Stimulated activated CD4-positive, alpha-beta T cell treated with anti-CD3 and anti-CD28 coated beads, Interleukin-12 subunit alpha, Interleukin-12 subunit beta, amount 100 ng/mL, for 48 hours (primary cell): ENCODE measurements at places on chromosomes 7 and 10.

DNA sequence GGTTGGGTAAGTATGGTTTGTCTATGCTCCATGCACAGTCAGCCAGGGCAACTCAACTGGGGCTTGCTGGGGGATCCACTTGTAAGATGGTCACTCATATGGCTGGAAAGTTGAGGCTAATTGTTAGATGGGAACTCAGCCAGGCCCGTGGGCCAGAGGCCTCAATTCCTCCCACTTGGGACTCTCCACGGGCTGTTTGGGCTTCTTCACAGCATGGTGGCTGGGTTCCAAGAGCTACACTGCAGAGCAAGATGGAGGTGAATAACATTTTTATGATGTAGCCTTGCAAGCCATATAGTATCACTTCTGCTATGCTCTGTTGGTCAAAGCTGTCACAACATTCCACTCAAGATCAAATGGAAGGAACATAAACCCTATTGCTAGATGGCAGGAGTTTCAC is 39.2 kb downstream of the ELMO1 start:
- DNase-seq, result no peak

DNA sequence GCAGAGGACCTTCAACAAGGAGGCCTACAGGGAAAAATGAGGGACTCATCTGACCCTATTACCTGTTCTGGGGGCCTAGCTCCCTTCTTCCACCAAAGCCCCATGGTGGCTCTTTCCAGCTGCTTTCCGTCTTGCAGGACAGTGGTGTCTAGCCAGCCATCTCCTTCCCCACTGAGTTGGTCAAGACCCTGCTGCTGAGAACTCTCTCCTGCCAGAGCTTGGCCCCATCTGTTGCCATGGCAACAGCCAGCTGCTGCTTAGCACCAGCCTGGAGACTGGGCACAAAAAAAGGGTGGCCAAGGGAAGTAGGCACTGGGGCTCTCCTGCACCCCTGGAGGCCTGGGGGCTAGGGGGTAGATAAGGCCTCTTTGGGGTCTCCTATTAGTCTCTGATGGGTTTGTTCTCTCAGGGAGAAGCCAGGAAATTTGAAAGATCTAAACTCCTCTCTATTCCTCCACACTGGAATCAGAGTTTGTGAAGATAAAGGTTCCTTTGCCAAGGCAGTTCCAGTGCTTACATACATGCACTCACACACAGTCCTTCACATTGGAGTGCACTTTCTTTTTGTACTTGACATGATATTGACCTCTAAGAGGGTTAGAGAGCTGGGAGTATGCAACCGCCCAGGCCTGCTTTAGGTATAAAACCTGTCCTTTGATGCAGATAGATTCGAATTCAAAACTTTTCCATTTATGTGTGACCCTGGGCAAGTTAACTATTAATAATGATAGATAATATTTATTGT is 15.8 kb downstream of the TSPAN33 start:
- DNase-seq, result no peak

DNA sequence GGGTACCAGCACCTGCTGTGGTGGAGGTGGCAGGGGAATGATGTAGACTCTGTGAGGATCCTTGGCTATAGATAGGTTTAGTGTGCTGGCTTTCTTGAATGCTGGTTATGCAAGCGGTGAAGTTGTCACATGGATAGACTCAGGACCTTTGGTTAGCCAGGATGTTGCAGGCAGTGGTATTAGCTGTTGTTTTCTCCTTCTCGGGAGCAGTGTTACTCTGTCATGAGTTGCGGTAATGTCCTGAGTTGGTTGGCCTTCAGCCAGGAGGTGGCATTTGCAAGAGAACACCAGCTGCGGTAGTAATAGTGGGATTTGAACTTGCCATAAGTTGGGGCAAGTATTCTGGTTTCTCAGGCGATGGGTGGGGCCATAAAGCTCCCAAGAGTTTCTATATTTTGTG is 10.8 kb downstream of the AGK start:
- DNase-seq, result no peak

- no peak for DNase-seq
Measured at GRCh38 chr10:68251625-68252495, 19.9 kb upstream of the ATOH7 start.

GRCh38 chr10:79356104-79356503 is 8.8 kb downstream of the PPIF start:
- no peak for DNase-seq

GRCh38 chr7:143245123-143245522 is 18.1 kb upstream of the GSTK1 start:
- no peak for DNase-seq

- DNase-seq, result no peak
Measured at GRCh38 chr10:3104251-3104918, 37.0 kb downstream of the PFKP start.

DNA sequence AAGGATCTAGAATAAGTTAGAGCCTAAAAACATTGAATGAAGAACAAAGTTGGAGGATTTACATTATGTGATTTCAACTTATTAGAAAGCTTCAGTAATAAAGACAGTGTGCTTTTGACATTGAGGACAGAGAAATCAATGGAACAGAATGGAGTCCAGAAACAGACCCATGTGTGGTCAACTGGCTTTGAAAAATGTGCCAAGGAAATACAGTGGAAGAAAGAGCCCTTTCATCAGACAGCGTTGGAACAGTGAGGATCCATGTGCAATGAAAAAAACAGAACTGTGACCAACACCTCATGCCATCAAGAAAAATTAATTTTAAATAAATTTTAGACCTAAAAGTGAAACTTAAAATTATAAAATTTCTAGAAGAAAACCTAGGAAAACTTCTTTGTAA is 50.6 kb upstream of the LRRC18 start:
- DNase-seq, result no peak

DNA sequence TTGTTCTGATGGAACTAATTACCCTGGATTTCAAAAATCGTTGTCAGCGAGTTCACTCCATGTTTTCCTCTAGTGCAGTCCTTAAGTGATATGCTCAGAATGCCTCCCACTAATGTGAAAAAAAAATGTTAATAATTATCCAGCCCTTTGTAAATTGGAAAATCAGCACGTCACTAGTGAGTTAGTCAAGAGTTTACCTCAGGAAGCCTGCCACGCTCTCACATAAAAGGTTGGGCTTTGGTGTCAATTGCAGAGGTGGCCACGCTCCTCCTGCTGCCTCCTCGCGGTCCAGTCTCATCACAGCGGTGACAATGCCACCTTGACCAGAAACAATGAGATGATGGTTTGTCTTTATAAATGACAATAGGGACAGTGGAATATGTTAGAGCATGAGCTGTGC is 22.5 kb downstream of the UPP1 start:
- no peak for DNase-seq

DNA sequence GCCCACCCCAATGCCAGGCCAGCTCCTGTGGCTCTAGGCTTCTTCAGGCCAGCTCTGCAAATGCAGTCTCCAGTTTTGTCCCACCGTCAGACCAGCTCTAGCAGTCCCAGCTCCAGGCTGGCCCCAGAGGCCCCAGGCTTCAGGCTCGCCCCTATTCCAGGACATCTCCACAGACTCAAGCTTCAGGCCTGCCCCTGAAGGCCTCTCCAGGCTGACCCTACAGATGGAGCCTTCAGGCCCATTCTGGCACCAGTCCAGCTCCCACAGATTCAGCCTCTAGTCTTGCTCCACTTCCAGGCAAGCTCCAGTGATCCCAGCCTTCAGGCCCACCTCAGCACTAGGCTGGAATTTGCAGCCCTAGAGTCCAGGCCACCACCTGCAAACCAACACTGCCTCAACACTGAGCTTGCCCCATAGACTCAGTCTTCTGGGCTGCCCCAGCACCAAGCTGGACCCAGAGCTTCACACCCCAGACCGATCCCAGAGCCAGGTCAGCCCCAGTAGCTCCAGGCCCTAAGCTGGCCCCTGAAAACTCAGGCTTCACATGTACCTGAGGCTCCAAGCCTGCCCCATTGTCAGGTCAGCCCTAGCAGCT is 170.2 kb downstream of the ITGB1 start:
- no peak for DNase-seq

GRCh38 chr10:59873896-59874295 is 32.5 kb downstream of the CCDC6 start:
- DNase-seq, result no peak

GRCh38 chr10:105473170-105473569 is 832.1 kb downstream of the SORCS3 start:
- no peak for DNase-seq

DNA sequence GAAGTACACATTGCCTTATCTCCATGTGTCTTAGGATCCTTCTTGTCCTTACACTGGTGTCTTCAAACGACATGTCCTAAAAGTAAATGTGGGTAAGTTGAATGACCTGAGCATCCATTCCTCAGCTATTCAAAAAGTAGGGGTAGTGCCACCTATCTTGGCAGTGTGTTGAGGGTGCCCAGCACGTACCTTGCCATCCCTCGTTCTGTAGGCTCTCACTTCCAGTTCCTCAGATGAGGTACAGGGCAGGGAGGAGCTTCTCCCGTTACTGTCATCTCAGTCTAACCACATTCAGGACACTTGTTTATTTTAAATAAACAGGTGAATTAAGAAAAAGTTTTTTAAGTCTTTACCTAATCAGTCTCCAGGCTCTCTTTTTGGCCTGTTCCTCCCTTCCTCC is 13.0 kb downstream of the BUD23 start:
- no peak for DNase-seq

DNA sequence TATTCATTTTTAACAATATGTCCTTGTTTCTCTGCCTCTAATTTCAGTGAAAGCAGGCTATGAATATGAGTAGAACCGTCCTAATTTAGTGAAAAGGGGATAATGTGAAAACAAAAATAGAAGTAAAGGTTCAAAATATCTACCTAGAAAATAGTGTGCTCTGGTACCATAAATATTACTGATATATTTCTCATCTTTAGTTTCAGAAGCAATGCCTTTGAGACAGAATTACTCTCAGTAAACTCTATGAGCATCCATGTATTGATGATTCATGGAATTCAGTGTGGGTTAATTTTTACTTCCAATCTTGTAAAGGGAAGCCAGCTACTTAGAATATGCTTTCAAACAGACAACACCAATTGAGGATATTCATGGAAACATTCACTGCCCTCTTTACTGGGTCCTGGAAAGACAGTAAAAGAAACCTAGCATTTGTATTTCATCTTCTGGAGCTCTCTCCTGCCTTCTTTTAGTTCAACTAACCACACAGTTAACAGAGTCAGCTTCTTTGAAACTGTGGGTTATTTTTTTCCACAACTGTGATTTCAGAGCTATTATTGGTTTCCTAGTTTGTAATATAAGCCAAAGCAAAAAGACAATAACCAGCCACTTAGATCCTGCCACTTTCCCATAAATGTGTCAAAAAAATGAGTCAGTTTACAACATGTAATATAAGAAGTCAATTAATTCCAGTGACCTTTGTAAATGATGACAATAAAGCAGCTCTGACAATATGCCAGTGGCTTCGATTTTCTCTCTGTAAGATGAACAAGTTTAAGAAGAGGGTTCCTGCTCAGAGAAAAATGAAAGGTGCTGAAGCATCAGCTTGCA is 1.7 kb downstream of the LRRN3 start:
- DNase-seq, result no peak
